Kidney (tissue), 22 donors: ENCODE measurements at places on chromosomes 5 and 9. TPM values are rescaled to one million over a fixed set of nuclear protein-coding genes. Genes with fewer than 3 reads are reported as not detected.

DNA sequence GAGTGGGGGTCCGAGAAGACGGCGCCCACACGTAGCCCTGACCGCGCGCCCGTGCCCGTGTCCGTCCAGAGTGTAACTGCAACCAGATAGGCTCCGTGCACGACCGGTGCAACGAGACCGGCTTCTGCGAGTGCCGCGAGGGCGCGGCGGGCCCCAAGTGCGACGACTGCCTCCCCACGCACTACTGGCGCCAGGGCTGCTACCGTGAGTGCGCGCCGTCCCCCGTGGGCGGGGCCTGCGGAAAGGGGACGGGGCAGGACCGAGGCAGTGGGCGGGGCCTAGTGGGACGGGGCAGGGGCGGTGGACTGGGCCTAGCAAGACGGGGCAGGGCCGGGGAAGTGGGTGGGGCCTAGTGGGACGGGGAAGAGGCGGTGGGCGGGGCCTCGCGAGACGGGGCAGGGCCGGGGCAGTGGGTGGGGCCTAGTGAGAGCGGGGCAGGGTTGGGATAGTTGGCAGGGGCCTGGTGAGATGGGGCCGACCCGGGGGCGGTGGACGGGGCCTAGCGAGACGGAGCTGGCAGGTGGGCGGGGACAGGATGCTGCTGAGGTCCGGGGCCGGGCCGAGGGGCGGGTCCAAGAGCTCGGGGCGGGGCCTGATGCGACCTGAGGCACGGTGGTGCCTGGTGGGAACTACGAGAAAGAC, 79.1 kb downstream of the NTNG2 start:
- H3K27me3 ChIP-seq, result no peaks in the 10 kb centered on the region
- H3K36me3 ChIP-seq, result no peaks in the 10 kb centered on the region
- H3K4me3 ChIP-seq, result peak overlapping the region; percentile 39

- no peak overlapping the region for H3K4me3 ChIP-seq
- H3K36me3 ChIP-seq, result no peaks in the 10 kb centered on the region
- DNase-seq, result no peak
These were observed 215.0 kb downstream of the CNTLN start for GRCh38 chr9:17349831-17350230.

DNA sequence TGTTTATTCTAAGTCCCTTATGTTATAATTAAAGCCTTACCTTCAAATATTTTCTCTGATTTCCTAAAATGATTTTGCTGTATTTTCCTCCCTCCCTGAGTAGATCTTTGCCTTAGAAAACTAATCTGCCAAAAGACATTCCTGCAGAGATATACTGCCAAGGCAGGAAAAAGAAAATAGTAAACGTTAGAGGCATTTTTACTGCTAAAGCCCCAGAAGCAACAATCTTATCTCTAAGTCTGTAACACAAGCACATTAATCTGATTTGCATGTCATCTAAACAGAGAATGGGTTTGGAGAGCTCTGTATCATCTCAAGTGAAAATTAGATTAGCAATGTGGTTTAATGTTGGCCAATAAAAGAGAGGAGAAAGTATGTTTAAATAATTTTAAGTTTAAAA, 847.7 kb downstream of the MAT2B start:
- no peaks in the 10 kb centered on the region for H3K36me3 ChIP-seq
- no peaks in the 10 kb centered on the region for H3K27me3 ChIP-seq
- H3K4me3 ChIP-seq, result no peak overlapping the region

- DNase-seq, result no peak
- H3K27ac ChIP-seq, result no peak overlapping the region
- H3K27me3 ChIP-seq, result no peaks in the 10 kb centered on the region
- H3K36me3 ChIP-seq, result no peaks in the 10 kb centered on the region
- peak overlapping the region; percentile 18 for H3K4me3 ChIP-seq
These were observed 31.5 kb downstream of the RAPGEF1 start for GRCh38 chr9:131708226-131709002.

NME5 gene
- total RNA-seq, result 20.6 TPM

RNF180 gene
- total RNA-seq, result 23.0 TPM
